NCI-H345 (cell line): ENCODE measurements at places on chromosomes 2 and 18.

GRCh38 chr2:103859238-103859637, 994.7 kb upstream of the POU3F3 start:
- DNase-seq: no peak

DNA sequence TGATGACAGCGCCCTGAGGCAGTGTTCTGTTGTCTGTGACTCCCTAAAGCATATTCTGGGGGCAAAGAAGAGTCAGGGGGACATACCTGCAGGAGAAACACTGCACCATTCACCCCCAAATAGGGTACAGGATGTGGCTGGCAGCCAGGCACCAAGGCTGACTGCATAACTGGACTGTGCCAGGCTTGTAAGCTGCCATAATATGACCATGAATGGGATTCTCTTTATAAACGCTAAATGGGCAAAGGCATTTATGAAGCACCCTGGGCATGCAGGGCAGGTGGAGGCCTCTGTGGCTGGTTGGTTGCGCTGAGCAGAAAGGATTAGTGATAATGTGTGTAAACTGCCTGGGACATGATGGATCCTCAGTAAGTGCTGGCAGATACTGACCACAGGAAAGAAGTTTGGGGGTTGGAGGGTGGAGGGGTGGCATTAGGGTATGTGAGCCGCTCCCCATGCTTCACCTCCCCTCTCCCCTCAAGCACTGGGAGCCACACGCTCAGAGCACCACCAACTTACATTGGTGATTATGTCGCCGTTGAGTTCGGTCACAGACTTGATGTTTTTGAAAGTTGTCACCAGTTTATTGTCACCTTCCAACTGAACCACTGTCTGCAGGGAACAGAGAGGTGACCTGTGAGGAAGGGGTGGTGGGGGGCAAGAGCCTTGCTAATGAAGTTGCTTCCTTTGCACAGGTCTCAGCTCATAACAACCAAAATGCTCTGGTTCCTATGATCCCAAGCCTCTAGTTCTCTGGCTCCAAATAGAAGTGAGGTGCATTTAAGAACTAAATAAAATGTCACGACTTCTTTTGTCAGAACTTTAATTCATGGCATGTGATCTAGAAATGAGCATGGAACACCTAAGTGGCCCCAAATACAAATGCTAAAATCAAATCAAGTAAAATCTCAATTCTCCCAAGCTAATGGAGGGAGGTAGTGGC, 3.6 kb downstream of the FABP1 start:
- DNase-seq: no peak

GRCh38 chr2:161238265-161238559, 70.0 kb upstream of the PSMD14 start:
- DNase-seq: no peak

DNA sequence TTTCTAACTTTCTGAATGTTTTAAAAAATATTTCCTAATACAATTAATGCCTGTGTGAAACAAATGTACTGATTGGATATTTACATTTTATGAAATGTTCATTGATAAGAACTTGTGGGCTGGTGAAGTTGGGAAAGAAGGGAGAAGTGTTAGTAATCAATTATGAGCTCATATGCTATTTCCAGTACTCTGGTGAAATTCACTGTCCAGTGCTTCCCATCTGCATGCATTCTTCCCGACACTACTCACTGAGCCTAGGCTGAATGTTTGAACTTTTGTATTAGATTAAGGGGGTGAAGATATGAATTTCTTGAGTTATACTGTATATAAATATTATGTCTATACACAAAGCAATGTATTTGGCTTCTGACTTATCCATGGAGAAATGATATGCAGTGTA, 36.0 kb downstream of the SKA1 start:
- no peak for DNase-seq

- DNase-seq: no peak
These were observed 445.8 kb upstream of the RGPD4 start for GRCh38 chr2:107380912-107381311.
